Large intestine (tissue), 12 donors: ENCODE measurements at places on chromosomes 3 and 15. TPM values are rescaled to one million over a fixed set of nuclear protein-coding genes. Genes with fewer than 3 reads are reported as not detected.

The HYKK gene
- polyA plus RNA-seq = 11.1 TPM

The FBXW12 gene
- polyA plus RNA-seq = 0.18 TPM

GRCh38 chr3:132279030-132279429 is 38.2 kb upstream of the ACP3 start:
- DNase-seq = no peak

GRCh38 chr3:44353355-44353924 is 14.9 kb downstream of the TCAIM start:
- DNase-seq = no peak

GRCh38 chr15:101411085-101411484 is 78.4 kb downstream of the PCSK6 start:
- DNase-seq = no peak

- DNase-seq = no peak
These were observed 64.1 kb downstream of the CCDC33 start for GRCh38 chr15:74300057-74300795.
